ENCODE measurements at places on chromosomes 4 and X.
A peak's percentile ranks its signal among the peaks of the same experiment; 100 is the strongest.

DNA sequence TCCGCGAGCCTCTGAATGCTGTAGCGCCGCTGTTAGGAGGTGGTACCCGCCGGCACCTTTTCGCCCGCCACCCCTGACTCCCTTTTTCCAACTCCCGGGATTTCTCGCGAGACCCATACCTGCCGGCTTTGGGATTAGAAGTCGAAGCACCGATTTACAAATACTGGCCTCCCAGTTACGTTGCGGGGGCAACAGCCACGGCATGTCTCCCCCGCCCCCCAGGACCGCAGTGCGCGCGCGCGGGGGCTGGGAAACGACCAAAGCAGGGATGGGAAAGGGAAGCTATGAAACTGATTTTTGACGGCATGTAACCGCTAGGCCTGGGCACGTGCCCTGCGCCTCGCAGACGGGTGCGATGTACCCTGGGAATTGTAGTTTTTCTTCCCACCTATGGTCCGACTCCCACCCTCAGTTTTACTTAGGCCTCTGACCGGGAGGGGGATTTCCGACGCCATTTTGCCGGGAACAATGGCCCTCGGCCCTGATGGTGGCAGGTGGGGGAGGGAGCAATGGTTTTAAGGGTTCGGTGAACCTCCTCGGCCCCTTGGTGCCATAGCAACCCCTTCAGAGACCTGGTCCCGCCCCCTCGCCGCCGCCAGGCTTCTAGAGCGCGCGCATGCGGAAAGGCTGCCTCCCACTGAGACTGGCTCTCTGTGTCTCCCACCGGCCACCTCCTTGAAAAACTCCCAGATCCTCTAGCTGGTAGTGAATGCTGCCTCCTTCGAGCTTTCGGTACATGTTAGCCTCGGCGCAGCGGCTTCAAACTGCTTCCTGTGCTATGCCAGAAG, 772 bp upstream of the WNK3 start:
- DNase-seq: peak; percentile 30

DNA sequence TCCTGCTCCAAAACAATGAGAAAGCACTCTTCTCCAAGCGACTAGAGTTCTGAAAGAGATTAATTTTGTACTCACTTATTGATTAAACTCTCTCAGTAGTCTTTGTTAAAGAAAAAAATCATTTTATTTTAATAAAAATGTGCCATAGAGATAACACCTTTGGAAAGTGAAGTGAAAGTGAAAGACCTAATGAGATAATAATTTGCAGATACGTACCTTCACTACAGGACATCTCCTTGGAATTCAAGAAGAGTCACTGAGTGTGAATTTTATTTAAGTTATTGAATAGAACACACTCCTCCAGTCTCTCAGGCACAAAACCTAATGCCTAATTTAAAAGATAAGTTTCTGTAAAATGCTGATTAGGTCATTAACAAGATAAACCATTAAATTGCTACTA, 1070.6 kb upstream of the GRID2 start:
- no peak for DNase-seq

GRCh38 chr4:52096048-52096447, 44.9 kb downstream of the SPATA18 start:
- DNase-seq: no peak

- DNase-seq: no peak
Observed at GRCh38 chr4:34566091-34566490, 1678.2 kb downstream of the ARAP2 start.

DNA sequence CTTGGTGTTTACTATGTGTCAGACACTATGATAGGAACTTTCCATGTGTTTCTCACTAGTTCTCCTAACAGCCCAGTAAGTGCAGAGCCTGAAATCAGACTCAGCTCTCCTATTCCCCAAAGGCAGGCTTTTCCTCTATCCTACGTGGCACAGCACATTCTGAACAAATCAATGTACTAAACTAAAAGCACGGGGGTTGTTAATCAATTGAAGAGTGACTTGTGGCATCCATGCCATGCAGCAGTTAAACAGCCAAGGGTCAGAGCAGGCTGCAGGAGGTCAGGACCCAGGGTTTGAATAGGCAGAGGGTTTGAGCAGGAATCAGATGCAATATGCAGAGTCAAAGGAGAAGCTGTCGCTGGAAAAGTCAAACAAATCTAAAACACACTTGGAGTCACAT, 289.7 kb upstream of the LDB2 start:
- DNase-seq: no peak

GRCh38 chrX:120147537-120147936, 10.9 kb upstream of the RHOXF2 start:
- no peak for DNase-seq
